SHP77 (cell line): ENCODE measurements at places on chromosomes 16 and 17.

DNA sequence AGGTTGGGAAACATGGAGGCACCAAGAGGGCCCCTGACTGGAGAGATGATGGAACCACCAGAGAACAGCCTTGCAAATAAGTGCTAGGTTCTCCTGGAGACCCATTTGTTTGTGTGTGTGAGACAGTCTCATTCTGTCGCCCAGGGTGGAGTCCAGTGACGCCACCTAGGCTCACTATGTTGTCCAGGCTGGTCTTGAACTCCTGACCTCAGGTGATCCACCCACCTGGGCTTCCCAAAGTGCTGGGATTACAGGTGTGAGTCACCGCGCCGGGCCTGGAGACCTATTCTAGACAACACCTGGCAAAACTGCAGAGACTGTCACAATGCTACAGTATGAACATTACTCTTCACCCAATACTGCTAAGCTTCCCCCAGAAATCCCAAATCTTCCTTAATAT is 1.5 kb downstream of the NPLOC4 start:
- DNase-seq = no peak

- no peak for DNase-seq
Observed at GRCh38 chr16:56764835-56765234, 34.9 kb downstream of the NUP93 start.

- no peak for DNase-seq
Observed at GRCh38 chr17:76142039-76142584, 1.1 kb upstream of the FOXJ1 start.

DNA sequence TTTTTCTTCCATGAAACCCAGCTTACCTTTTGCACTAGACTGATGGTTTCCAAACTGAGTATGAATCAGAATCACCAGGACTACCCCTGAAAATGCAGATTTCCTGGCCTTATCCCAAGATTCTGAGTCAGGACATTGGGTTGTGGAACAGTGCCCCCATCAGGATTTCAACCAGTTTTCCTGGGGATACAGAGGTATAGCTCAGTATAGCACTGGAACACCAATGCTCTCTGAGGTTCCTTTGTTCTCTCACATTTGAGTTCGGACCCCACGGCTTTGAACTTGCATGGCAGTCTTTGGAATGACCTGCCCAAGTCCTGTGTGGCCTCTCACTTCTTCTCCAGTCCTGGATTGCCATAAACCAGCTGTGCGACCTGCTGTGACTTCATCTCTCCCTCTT is 12.8 kb upstream of the CCL8 start:
- no peak for DNase-seq

DNA sequence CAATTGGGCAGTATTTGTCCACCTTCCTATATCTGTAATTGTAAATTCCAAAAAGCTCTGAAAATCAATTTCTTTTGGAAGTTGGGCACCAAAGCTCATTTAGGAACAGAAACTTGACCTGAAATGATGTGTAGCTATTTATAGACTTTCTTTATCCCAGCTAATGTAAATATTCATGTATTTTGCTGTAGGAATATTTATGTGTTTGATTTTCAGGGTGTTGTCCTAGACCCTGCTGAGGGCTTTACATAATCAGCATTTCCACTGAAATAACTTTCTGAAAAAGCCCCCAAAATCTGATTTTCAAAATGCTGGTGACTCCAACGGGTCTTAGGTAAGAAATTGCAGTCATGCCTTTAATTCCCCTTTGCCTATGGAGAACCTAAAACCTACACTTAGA is 4.1 kb downstream of the RBFOX1 start:
- DNase-seq = no peak

- no peak for DNase-seq
Observed at GRCh38 chr17:59791603-59792457, 84.4 kb downstream of the VMP1 start.

- DNase-seq = no peak
Observed at GRCh38 chr16:70706948-70707465, 21.2 kb upstream of the MTSS2 start.

GRCh38 chr17:1180958-1181752 is 1.4 kb upstream of the ABR start:
- peak; percentile 60 for DNase-seq

DNA sequence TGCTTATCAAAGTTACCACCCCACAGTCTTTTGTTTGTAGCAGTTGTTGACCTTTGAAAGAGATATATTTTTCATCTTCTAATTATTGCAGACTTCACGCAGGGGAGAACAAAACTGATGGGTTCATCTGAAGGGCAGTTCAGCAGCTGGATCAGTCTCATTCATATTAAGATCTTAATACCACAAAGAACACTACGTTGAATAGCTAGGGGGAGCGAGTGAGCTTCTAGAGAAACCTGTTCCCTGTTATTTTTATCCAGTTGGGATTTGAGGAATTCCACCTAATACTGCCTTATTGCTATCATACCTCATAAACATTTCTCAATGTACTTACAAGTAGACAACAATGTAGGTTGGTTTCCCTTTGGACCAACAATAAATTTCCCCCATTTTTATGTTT is 306.1 kb upstream of the KIF2B start:
- no peak for DNase-seq

DNA sequence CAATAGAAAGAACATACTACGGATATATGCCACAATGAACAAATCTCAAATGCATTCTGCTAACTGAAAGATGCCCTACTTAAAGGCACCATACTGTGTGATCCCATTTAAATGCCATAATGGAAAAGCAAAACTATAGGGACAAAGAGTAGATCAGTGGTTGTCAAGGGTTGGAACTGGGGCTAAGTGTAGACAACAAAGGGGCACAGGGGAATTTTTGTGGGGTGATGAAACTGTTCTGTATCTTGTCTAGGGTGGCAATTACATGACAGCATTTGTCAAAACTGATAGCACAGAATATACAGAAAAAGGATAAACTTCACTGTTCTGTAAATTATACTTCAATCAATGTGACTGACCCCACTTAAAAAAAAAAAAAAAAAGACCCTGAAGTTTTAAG is 17.7 kb downstream of the GFOD2 start:
- no peak for DNase-seq
